ENCODE measurements at places on chromosomes 3 and 15. TPM values are rescaled to one million over a fixed set of nuclear protein-coding genes. Genes with fewer than 3 reads are reported as not detected.

- no peak for DNase-seq
These were observed 5.1 kb upstream of the DNAH1 start for GRCh38 chr3:52310861-52311575.

Gene AHSG
- not detected for total RNA-seq

DNA sequence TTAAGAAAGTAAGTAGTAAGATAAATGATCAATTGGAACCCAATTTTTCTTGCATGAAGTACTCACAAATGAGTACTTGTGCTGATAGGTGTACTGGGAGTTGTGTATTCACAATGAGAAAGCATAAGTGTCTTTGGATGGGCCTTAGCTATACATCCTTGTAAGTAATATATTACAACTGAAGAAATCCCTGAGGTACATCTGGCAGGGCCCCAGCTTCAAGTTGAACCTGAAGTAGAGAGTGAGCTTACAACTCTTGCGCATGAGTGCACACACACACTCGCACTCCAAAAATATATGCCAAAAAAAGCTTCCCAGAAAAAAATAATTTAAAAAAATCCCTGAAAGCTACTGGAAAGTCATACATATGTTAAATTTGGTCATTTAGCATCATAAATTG lies 222.5 kb downstream of the ROBO2 start:
- no peak for DNase-seq

Gene NANOGP8
- total RNA-seq, result not detected

DNA sequence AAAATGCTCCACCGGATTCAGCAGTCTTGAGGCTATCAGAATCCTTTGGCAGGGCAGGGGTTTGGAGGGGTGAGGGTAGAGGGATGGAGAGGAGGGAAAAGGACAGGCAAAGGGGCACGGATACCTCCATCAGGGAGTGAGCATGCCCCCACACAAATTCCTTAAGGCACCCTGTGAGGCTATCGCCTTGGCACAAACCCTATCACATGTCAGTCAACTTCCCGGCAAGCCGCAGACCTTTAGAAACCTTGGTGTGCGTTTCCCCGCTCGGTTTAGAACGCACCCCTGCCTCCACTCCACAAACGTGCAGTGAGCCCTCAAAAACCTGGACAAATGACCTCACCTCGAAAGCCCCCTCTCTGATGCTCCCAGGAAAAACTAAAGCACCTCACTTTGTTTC lies 422 bp upstream of the SETMAR start:
- no peak for DNase-seq

DNA sequence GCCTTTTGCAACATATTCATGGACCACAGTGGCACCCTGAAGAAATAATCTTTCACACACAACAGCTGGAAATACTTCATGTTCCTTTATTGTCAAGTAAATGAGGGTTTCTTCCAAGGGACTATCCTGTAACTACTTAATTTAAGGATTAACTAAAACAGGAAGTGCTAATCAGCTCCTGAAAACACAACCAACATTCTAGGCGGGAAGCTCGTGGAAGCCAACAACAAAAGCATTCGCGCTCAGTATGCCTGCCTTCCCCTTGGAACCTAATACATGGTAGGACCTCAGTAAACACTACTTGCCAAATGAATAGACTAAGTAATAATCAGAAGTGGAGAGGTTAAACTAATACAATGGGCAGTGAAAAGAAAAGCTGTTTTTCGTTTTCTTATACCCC lies 300.9 kb downstream of the RORA start:
- no peak for DNase-seq

GRCh38 chr3:50423543-50423942 lies 64.2 kb upstream of the TMEM115 start:
- DNase-seq, result no peak

- DNase-seq, result peak; percentile 82
These were observed 89.2 kb upstream of the MEF2A start for GRCh38 chr15:99476413-99477222.

Gene CYB561D2
- total RNA-seq, result 45.7 TPM

Gene ZBTB11
- 26.9 TPM for total RNA-seq
